ENCODE measurements at places on chromosomes 2 and 18.

DNA sequence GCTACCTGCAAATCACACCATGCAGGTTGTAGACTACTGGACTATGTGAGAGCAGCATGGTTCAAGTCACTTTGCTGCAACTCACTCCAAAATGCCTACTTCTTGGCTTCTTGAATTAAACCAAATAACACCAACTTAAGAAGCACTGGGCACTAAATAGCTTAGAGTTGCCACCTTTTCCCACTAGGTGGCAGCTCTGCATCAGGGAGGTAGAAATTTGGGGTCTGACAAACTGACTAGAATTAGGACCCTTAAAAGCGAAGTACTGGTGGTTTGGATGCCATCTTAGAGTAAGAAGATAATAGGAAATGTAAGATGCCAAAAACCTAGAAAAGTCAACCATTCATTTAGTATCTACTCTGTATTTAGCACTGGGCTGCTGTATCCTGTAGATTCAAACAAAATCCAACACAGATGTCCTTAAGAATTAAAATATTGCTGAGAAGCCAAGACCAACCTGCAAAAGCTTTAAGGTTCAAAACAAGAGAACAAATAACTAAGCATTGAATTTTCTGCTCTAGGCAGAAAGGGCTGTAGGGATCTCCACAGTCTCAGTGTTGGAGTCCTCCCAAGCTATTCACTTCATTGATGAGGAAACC, 65.5 kb downstream of the CCBE1 start:
- DNase-seq: peak; percentile 77

GRCh38 chr2:26355038-26355995, 8.7 kb upstream of the ADGRF3 start:
- peak; percentile 84 for DNase-seq

GRCh38 chr2:78910376-78910775, 115.1 kb upstream of the REG3G start:
- no peak for DNase-seq

DNA sequence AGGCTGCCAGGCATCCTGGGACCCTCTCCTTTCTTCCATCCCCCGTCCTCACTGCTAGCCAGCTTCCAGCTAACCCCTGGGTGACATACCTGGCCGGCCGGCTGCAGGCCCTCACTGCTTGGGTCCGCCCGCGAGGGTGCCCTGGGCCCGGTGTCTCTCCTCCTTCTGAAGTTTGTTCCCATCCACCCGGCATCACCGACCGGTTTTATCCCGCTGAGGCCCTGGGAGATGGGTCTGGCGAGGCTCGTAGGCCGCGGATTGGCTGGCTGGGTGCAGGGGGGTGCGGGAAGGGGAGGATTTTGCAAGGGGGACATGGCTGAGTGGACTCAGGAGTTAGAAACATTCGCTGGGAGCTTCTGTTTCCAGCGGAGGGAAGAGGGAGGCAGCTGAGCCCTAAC, at the start of gene PAX8:
Gene PAX8 (minus strand): TSS at position 180 of the 398 bp plus-strand sequence. CDS start 527 bp downstream, outside the sequence.
- DNase-seq: no peak

- peak; percentile 59 for DNase-seq
Measured at GRCh38 chr2:99140860-99141109, 722 bp upstream of the C2orf15 start.

GRCh38 chr2:165016772-165017411, 61.6 kb upstream of the SLC38A11 start:
- DNase-seq: peak; percentile 52

- DNase-seq: no peak
Measured at GRCh38 chr2:16680781-16681180, 15.1 kb upstream of the CYRIA start.

DNA sequence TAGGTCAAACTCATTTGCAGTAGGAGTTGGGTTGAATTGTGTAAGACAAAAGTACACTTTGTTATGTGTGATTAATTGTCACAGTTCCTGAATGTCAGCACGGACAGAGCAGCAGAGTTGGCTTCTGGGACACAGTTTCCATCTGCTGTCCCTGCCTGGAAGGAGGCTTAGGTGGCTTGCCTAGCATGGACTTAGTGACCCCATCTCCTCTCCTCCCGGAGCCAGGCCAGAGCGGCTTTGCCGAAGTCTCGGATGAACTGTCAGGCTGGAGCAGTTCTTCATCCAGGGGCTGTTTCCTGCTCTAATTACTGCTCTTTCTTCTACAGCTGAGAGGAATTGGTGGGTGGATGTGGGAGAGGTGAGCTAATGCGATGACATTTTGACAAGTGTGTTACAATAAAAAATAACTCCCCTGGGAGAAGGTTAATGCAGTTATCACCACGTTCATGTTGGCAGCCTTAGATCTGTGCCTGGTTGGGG, 102.0 kb downstream of the SH3RF3 start:
- no peak for DNase-seq
